GM23248 (cell line): ENCODE measurements at places on chromosomes 16 and 17. TPM values are rescaled to one million over a fixed set of nuclear protein-coding genes. Genes with fewer than 3 reads are reported as not detected.

DNA sequence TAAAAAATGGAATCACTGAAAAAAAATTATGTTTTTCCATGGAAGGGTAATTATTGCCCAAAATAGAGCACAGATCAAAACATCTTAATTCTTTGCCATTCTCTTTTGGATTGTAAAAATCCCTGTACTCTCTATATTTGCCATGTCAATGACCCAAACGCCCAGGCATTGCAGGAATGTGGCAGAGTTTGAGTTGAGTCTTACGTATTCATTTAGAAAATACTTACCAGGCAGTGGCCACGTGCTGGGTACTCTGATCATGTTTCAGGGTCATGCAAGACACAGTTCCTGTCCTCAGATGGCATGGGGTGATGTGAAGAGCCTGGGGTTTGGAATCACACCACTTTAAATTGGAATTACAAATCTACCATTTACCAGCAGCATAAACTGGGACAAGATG is 267.7 kb downstream of the ABCC12 start:
- DNase-seq: peak; percentile 43

DNA sequence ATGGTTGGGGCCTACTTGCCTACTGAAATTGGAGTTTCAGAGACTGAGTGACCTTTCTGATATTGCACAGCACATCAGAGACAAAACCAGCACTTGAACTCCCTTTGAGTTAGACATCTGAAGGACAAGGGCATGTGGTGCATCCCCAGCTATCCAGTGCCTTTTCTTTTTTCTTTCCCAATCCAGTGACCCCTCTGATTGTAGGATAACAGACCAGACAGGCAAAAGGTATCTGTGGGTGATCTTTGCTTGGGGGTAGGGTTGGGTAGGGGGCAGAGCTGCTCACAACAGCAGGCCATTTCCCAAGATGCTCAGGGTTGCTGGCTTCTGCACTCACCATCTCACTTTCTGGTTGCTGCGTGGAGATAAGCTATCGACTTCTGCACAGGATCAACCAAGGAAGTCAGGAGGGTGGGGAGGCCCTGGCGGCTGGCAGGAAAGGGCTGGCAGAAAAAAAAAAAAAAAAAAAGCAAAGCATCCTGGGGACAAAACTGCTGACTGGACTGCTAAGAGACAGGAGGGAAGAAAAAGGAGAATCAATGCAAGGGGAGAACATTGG is 42.2 kb downstream of the HOXB1 start:
- DNase-seq: no peak

- DNase-seq: peak; percentile 70
Observed at GRCh38 chr17:60535382-60536279, 9.6 kb upstream of the APPBP2 start.

The KRTAP4-9 gene
- not detected in 2 replicates for total RNA-seq

- peak; percentile 62 for DNase-seq
Observed at GRCh38 chr16:9053006-9053601, 38.3 kb upstream of the HAPSTR1 start.

DNA sequence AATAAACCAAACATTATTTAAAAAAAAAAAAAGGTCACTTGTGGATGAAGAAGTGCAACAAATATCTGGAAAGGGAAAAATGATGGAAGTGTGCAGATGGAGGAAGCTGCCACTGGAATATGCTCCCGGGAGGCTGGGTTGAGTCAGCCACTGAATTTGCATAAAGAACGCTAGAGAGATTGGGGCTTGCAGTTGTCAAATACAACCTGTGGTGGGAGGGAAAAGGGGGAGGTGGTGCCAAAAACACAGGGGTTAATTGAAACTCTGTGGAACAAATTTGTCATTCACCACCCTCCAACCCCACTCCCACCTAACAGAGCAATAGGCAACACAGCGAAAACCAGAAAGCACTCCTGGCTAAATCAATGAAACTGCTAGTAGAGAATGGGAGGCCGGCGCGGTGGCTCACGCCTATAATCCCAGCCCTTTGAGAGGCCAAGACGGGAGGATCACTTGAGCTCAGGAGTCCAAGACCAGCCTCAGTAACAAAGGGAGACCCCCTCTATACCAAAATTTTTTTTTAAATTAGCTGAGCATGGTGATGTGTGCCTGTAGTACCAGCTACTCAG is 37.6 kb upstream of the RPL38 start:
- no peak for DNase-seq

The TMC7 gene
- total RNA-seq: 0.25 and 0.54 TPM in 2 replicates

The CSH2 gene
- total RNA-seq: not detected in 2 replicates

- DNase-seq: peak; percentile 68
Observed at GRCh38 chr17:77409282-77410161, 268.8 kb downstream of the SEC14L1 start.

The COX11 gene
- total RNA-seq: 46.8 and 54.0 TPM in 2 replicates

- DNase-seq: peak; percentile 46
Observed at GRCh38 chr16:5056352-5056751, 9.4 kb downstream of the C16orf89 start.

DNA sequence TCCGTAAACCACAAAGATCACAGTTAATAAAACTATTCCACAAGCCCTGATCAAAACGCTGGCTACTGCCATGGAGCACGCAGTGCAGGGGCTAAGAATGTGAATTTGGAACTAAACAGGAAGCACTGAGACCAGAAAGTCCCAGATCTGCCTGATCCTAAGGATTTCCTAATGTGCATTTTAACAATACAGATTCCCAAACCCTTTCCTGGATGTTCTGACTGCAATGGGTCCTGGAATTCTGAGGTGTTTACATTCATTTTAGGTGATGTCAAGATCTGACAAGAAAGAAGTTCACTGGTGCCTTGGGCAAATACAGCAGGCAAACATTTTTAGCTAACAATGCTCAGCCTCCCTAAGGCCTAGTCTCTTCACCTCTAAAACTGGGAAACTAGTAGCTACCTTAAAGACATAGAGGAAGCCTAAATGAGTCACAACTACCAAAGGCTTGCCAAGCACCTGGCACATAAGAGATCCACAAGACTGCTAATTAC is 10.3 kb downstream of the NSMCE1 start:
- peak; percentile 37 for DNase-seq

DNA sequence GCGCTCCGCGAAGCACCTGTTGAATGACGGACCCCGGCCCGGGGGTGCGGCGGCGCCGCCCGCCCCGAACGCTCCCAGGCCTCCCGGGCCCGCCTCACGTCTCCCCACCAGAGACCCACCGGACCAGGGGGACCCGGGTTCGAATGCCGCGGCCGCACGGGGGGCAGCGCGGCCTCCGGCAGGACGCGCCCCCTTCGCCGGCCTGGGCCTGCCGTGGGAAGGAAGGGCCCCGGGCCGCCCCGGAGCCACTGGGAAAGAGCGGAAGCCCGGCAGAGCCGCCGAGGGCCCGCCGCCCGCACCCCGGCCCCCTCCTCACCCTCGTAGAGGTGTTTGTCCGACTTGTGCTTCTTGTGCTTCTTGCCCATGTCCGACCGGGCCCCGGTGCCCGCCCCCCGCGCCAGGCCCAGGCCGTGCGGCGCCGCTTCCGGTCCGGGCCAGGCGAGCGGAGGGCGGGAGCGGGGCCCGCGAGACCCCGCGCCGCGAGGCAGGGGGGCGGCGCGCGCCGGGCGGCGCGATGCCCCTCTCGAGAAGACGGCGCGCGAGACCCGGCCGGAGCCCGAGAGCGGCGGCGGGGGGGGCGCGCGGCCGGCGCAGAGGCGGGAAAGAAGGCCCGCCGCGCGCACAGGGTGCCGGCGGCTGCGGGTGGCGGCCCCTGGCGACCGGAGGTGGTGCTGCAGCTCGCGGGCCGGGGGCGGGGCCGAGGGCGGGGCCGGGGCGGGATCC is at the start of gene BRD7:
BRD7 (minus strand) TSS at position 579 of the 723 bp plus-strand sequence; CDS start at position 365, 214 bp downstream.
- peak; percentile 79 for DNase-seq

- no peak for DNase-seq
Observed at GRCh38 chr17:72511242-72511641, 390.4 kb downstream of the SOX9 start.

The PPP1R1B gene
- not detected in 2 replicates for total RNA-seq

GRCh38 chr17:32636598-32637218 is 149.9 kb downstream of the CDK5R1 start:
- DNase-seq: no peak

DNA sequence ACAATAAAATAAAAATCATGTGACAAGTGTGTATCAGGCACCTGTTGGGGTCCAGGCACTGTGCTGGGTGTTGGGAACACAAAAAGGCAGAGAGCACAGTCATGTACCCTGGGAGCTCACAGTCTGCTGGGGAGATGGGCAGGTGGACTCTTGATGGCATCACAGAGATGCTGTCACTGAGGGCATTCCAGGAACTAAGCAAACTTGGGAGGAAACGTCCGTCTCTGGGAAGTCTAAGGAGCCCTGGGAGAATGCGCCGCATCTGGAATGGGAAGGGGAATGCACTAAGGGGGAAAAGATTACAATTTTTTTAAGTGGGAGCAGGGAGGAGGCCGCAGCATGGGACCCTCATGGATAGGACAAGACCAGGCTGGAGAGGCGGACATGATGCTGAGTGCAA is 80.9 kb upstream of the ZNF423 start:
- DNase-seq: no peak
